Nephron progenitor cell (in vitro differentiated cells): ENCODE measurements at places on chromosomes 2 and 18.

GRCh38 chr2:65921116-65921515 lies 488.7 kb upstream of the SPRED2 start:
- DNase-seq = no peak

GRCh38 chr2:156673333-156673615 lies 237.1 kb downstream of the GPD2 start:
- DNase-seq = no peak

DNA sequence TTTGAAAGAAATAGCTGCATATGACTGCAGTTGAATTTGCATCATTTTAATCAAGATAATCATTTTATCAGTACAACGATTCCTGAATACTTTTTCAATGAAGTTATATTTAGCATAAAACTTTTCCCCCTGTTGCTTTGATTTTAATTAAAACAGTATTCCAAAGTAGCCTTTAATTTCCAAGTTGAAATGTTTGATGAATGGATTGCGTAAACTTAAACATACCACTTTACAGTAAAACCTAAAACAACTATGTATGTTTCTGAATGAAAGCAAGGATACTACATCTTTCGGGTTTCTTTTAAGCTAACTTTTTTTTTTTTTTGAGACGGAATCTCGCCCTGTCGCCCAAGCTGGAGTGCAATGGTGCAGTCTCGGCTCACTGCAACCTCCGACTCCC lies 1.4 kb downstream of the SPAST start:
- no peak for DNase-seq

DNA sequence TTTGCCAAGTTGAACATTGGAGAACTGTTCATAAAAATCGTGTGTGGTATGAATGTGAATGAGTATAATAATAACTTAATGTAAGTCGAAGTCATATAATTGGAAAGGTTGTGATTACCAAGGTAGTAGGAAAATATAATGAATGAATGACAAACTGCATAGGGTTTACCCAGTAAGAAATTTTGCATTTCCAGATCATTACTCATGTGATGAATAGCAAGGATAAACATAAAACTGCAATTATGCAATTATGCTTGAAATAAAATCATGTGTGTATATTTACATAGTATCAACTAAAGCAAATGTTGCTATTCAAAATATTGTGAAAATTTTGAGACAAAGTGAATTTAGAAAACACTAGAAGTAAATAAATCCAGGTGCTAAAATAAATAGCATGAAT lies 1108.7 kb upstream of the TMEFF2 start:
- DNase-seq = no peak

DNA sequence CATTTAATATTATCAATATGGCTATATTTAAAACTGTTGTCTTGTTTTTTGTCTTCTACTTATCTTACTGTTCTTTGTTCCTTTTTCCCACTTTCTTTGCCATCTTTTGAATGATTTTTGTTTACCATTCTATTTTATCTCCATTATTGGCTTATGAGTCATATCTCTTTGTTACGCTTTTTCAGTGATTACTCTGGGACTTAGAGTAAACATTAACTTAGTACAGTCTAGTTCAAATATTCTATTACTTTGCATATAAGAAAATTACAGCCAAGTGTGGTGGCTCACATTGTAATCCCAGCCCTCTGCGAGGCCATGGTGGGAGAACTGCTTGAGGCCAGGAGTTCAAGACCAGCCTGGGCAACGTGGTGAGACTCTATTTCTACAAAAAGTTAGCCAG lies 26.1 kb downstream of the ADCY3 start:
- DNase-seq = no peak

DNA sequence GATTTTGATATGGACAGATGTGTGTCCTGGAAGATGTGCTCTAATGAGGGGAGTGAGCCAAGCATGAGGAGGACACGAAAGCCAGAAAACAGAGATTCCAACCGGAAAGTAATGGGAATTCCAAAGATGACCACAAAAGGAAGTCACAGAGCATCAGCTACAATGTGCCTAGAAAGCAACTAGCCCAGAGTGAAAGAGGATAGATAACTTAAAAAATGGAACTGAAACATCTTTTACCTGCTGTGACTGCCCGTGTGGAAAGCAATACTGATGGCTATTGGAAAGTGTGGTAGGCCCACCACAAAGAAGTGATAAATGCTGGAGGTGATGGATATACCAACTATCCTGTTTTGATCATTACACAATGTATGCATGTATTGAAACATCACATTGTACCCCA lies 21.6 kb downstream of the DNMT3A start:
- DNase-seq = no peak

- no peak for DNase-seq
Observed at GRCh38 chr2:102286041-102286440, 25.3 kb upstream of the IL1RL1 start.

DNA sequence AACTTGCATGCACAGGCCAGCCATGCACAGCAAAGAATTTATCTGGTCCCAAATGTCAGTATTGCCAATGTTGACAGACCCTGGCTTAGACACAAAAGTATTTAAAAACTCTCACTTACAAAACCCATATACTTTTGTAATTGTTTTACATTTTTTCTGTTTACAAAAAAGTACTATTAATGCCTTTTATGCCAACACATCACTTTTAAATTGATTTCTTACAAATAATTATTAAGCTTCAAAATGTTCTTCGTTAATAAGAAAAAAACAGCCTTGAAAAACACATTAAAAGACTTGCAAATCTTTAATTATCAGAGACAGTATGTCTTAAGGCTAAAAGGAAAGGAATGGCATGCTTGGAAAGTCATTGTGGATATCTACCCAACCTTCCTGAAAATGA lies 181.3 kb upstream of the TWIST2 start:
- no peak for DNase-seq

DNA sequence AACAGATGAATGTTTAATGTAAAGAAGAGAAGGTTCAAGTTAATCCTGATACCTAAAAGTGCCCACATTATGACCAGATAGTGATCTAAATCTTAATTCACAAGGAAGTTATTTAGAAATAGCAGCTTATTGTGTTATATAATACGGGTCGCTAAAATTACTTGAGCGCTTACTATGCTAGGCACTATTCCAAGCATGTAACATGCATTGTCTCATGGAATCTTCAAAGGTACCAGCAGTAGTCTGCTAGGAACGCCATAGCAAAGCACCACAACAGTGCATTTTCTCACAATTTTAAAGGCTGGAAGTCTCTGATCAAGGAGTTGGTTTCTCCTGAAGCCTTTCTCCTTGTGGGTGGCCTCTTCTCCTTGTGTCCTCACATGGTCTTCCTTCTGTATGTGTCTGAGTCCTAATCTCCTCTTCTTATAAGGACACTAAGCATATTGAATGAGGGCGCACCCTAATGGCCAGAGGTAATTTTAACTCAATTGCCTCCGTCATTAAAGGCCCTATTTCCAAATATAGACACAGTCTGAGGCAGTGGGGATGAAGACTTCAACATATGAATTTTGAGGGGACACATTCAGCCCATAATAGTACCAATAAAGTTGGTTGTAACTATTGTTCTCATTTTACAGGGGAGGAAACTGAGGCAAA lies 118.4 kb downstream of the LRRC30 start:
- no peak for DNase-seq

GRCh38 chr2:71742953-71743601 lies 289.7 kb downstream of the DYSF start:
- DNase-seq = peak; percentile 38

DNA sequence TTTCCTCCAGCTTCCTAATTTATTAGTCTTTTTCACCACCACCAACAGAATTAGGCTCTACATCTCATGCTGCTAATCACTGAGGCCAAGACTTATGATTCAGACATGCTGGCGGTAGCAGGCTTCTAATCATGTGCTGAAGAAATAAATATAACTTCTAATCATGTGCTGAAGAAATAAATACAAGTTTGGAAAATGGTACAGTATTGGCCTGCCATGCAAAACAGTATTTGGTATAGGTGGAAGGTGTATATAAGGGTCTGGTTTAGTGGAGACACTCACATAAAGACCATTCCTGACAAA lies 240.7 kb downstream of the TGIF1 start:
- no peak for DNase-seq

- DNase-seq = no peak
Observed at GRCh38 chr2:236668531-236668969, 98.9 kb downstream of the ACKR3 start.

- DNase-seq = no peak
Observed at GRCh38 chr2:939936-940601, 10.6 kb upstream of the SNTG2 start.

DNA sequence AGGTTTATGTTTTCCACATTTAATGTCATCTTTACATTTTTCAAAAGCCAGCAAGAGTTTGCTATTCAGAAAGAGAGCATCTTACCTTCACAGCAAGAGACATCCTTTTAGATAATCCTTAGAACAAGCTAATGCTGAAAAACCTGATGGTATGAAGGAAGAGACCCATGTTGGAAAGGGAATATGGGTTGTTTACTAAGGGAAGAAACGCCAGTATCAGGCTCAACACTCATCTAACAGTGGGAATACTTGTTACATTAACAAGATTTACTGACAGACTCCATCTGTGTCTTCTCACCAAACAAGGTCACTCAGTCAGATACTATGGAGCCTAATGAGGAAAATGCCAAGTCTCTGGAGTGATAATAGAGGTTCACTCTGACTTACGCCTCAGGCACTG lies 1474.1 kb upstream of the SLC39A10 start:
- DNase-seq = no peak

DNA sequence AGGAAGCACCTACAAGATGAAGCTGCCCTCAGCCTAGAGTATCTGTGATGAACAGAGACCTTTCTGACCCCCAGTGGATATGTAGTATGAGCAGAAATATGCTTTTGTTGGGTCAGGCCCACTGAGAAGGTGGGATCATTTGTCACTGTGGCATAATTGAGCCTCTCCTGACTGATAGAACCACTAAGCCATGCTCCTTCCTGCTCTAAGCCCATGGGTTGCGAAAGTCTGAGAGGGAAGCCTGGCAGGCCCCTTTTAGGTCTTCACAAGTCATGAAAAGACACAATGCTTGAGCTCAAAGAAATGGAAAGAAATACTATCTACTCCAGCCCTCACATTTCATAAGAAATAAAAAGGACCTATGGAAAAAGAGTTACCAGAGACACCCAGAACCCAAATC lies 127.7 kb downstream of the TNS1 start:
- DNase-seq = no peak

DNA sequence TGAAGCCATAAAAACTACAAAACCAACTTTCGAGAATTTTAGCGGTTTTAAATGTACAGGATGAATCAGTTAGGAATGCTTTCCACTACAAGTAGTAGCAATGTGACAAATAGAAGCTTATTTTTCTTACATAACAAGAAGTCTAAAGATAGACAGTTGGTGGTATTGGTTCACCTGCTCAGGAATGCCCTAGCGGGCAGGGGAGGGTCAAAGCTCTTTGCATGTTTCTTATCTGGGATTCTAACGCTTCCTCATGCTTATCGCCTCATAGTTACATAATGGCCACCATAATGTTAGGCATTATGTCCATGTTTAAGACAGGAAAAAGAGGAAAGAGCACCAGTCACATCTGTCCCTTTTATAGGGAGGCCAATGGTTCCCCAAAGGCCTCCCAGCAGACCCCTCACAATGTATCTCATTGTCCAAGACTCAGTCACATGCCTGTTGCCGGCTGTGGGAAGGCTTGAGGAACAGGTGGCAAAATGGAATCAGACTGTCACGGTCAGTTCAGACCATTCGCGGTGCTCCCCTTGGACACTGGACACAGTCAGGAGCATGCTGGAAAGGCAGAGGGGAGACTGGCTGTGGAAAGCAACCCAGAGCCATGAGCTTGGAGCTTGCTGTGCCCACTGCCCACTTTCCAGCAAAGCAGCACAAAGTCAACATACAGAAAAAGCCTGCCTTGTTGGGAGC lies 69.4 kb upstream of the ODC1 start:
- no peak for DNase-seq

DNA sequence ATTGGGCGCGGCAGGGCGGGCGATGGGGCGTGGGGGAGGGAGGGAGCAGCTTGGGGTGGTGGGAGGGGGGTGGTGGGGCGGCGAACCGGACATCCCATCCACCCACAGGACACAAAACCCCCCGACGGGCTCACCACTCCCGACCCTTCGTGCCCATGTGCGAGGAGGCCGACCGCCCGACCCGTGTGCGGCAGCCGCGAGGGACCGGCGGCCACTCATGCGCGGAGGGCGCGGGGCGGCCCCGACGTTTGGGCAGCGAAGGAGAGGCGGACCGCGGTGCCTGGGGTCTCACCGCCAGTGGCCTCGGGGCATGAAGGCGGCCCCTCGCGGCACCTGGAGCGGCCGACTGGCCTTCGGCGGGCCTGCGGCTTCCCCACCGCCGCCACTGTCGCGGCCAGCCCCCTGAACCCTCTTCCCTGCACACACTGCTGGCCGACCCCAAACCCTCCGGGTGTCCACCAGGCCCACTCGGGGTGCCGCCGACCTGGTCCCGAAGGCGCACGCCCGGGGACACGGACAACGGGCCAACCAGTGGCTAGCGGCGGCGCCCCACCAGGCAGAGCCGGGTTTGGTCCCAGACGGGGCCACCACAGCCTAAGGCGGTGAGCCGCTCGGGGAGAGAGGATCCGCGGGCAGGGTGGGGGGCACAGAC lies 94.6 kb upstream of the ANKRD30BL start:
- no peak for DNase-seq

DNA sequence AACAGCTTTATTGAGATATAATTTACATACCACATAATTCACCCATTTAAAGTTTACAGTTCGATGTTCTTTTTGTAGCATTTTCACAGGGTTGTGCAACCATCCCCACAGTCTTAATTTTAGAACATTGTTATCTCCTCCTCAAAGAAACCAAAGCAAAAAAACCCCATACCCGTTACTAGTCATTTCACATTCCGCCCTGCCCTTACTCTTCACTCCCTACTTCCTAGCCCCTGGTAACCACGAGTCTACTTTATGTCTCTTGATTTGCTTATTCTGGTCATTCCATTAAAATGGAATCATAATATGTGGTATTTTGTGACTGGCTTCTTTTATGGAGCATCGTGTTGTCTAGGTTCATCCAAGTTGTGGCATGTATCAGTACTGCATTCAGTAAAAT lies 137.7 kb downstream of the TANC1 start:
- DNase-seq = no peak
